ENCODE measurements at places on chromosomes 7 and 10.

GRCh38 chr10:48794074-48794473, 109.4 kb downstream of the WDFY4 start:
- DNase-seq, result no peak

GRCh38 chr10:4130685-4131084, 345.7 kb upstream of the KLF6 start:
- no peak for DNase-seq

- DNase-seq, result no peak
These were observed 975.8 kb upstream of the LRRTM3 start for GRCh38 chr10:65950075-65950474.

- no peak for DNase-seq
These were observed 3.0 kb downstream of the FAM204A start for GRCh38 chr10:118339111-118339510.

DNA sequence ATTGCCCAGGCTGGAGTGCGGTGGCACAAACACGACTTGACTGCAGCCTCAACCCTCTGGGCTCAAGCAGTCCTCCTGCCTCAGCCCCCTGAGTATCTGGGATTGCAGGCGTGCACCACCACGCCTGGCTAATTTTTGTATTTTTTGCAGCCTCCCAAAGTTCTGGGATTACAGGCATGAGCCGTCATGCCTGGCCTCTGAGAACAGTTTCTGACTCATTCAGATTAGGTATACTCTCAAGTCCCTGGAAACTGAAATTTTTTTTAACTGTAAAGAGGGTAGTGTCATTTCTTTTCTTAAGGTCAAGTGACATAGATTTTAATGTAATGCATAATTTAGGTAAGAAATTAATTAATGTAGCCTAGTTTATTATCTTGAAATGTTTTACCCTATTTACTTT, 104.7 kb downstream of the SEPTIN7 start:
- no peak for DNase-seq

All from GM04504 (cell line).